ENCODE measurements at places on chromosomes 3 and 15.
A peak's percentile ranks its signal among the peaks of the same experiment; 100 is the strongest.

- no peak overlapping the region for H3K4me3 ChIP-seq
- H3K36me3 ChIP-seq: no peaks in the 10 kb centered on the region
These were observed 44.9 kb upstream of the ZNF385D start for GRCh38 chr3:21795921-21796320.

DNA sequence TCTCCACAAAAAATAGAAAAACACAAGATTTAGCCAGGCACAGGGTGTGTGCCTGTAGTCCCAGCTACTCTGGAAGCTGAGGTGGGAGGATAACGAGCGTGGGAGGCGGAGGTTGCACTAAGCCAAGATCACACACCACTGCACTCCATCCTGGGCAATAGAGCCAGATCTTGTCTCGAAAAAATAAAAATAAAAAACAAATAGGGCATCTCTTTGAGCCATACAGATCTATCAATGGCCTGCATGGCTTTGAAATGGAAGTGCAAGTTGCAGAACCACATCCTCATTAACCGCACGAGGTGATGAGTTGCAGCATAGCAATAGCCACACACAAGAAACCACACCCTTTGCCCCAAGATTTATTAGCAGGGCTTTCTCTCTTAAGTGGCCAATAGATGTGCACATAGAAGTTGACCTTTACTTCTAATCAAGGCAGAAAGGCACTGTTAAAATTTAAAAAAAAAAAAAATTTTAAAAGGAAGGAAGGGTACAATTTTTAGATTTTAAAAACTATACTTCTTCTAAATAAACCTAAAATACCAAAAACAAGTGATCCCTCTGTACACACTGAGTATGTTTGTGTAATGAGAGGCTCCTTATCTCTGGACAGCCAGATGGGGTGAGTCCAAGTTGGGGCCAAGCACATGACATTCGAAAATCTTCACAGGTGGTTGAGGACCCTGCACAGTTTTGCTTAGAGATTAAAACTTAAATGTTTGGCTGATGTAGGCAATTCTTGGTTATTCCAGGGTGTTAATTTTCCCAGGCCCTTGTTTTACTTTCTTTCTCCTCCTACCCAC lies 53.4 kb downstream of the FILIP1L start:
- DNase-seq: no peak
- no peaks in the 10 kb centered on the region for H3K27me3 ChIP-seq
- no peak overlapping the region for H3K4me3 ChIP-seq
- H3K4me1 ChIP-seq: peaks cover 18% of the 10 kb centered on the region

DNA sequence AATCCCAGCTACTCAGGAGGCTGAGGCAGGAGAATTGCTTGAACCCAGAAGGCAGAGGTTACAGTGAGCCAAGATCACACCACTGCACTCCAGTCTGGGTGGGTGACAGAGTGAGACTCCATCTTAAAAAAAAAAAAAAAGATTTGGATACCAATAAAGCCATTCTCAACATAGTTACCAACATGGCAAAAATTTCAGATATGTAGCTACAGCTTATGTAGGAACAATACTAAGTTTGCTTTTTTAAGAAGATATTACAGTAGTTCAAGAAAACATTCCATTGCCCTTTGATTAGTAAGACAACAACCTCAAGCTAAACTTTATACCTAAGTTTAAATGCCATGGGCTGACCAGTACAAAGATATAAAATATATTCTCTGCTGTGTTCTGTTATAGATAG lies 34.4 kb downstream of the ZNF106 start:
- DNase-seq: no peak
- H3K27me3 ChIP-seq: no peaks in the 10 kb centered on the region
- H3K4me3 ChIP-seq: no peak overlapping the region

DNA sequence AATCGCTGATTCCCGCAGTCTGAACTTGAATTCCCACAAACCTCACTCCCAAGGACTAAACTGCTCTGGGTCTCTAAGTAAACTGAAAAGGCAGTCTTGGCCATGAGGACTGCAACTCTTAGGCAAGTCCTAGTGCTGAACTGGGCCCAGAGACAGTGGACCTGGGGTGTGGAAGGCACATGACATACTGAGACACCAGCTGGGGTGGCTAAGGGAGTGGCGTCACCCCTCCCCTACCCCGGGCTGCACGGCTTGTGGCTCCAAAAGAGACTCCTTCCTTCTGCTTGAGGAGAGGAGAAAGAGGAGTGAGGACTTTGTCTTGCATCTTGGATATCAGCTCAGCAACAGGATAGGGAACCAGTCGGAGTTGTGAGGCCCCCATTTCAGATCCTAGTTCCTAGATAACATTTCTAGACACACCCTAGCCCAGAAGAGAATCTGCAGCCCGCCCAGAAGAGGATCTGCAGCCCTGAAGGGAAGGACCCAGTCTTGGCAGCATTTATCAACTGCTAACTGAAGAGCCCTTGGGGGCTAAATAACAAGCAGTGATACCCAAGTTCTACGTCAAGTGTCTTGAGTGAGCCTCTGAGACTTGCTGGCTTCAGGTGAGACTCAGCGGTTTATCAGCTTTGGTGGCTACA lies 110.7 kb upstream of the C3orf80 start:
- no peaks in the 10 kb centered on the region for H3K36me3 ChIP-seq
- H3K27me3 ChIP-seq: peaks cover 10% of the 10 kb centered on the region
- H3K4me3 ChIP-seq: no peak overlapping the region
- DNase-seq: no peak

GRCh38 chr3:152054315-152054714 lies 180.9 kb downstream of the SUCNR1 start:
- H3K27me3 ChIP-seq: peaks cover 1% of the 10 kb centered on the region
- DNase-seq: no peak
- no peak overlapping the region for H3K27ac ChIP-seq
- no peaks in the 10 kb centered on the region for H3K4me1 ChIP-seq

DNA sequence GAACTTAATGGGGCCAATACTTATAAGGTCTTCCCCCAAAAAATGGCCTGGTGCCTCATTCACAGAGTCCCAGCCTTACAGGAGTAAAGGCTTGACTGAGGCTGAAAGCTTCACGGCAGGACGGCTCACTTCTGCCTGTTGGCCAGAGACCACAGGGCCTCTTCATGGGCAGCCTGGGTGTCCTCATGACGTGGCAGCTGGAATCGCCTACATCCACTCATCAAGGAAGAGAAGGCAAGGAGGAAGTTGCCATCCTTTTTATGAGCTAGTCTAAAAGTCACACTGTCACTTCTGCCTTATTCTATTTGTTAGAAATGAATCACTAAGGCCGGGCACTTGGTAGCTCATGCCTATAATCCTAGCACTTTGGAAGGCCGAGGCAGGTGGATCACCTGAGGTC lies 89.3 kb upstream of the DGKG start:
- H3K4me3 ChIP-seq: no peak overlapping the region
- H3K4me1 ChIP-seq: no peaks in the 10 kb centered on the region
- no peaks in the 10 kb centered on the region for H3K36me3 ChIP-seq
- no peak overlapping the region for H3K27ac ChIP-seq
- no peak for DNase-seq

DNA sequence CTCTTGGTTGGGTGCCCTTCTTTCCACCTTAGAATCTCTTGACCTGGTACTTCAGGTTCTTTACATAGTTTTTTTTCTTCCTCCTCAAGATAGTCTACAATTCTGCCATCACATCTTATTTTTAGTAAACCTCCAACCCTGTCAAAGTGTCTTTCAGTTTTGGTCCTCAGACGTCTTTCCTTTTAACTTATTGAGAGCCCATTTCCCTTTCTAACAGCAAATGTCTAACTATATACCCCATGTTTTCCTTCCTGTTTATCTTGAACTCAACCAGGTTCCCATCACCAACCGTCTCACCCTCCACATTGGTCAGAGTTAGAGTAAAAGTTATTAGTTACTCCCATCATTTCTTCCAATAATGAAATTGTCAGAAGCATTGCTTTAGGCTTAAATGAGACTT lies 10.4 kb downstream of the KBTBD12 start:
- H3K27ac ChIP-seq: no peak overlapping the region
- H3K36me3 ChIP-seq: no peaks in the 10 kb centered on the region
- H3K27me3 ChIP-seq: peaks cover 7% of the 10 kb centered on the region
- no peak overlapping the region for H3K4me3 ChIP-seq
- no peak for DNase-seq

GRCh38 chr15:64877435-64877834 lies 34.3 kb upstream of the ANKDD1A start:
- H3K4me1 ChIP-seq: peaks cover 49% of the 10 kb centered on the region
- no peak overlapping the region for H3K27ac ChIP-seq
- DNase-seq: peak; percentile 42

GRCh38 chr3:31178467-31178866 lies 284.0 kb upstream of the GADL1 start:
- no peak overlapping the region for H3K4me3 ChIP-seq
- no peaks in the 10 kb centered on the region for H3K27me3 ChIP-seq
- no peak for DNase-seq
- H3K36me3 ChIP-seq: peaks cover 1% of the 10 kb centered on the region
- H3K27ac ChIP-seq: no peak overlapping the region

DNA sequence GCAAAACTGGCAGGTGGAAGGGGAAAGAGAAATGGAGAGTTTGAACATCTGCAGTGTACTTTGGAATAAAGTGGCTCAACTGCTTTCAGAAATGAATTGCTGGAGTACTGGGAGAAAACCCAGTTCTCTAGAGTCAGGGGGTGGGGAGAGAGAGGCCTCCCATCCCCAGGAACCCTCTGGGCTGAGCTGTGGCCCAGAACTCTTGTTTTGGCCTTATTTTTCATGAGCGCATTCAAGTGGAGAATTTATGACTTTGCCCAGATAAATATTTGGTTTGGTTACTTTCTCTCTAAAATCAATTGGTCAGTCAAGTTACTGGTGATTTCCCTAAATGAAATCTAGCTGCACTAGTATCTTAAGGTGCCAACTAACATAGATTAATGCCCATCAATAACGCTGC lies 28.7 kb upstream of the HACD2 start:
- H3K27ac ChIP-seq: no peak overlapping the region
- H3K4me3 ChIP-seq: no peak overlapping the region
- peaks cover 3% of the 10 kb centered on the region for H3K36me3 ChIP-seq
- H3K27me3 ChIP-seq: no peaks in the 10 kb centered on the region

DNA sequence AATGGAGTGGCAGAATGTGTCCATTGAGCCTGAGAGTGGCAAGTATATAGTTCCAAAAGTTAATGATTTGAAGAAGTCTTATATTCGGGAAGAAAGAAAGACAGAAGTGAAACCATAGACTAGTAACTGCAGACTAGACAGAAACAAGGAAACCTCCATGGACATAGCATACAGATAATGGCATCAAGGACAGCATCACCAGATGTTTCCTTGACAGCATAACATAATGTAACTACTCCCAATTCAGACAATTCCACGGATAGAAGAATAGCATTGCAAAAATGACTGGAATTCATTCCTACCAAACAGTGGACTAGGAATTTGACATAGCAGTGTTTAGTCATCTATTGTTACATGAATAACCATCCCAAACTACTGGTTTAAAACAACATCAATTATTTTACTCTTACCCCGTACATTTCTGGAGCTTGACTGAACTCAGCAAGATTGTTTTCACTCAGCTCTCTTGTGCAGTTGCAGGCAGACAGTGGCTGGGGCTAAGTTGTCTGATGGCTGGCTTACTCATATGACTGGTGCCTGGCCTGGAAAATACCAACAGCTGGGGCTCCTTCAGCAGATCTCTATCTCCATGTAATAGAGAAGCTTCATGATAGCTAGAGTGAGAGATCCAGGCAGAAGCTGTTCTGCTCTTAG lies 109.7 kb upstream of the GADL1 start:
- H3K4me3 ChIP-seq: no peak overlapping the region
- peaks cover 1% of the 10 kb centered on the region for H3K36me3 ChIP-seq
- no peak for DNase-seq
- H3K4me1 ChIP-seq: peaks cover 10% of the 10 kb centered on the region
- H3K27ac ChIP-seq: no peak overlapping the region

DNA sequence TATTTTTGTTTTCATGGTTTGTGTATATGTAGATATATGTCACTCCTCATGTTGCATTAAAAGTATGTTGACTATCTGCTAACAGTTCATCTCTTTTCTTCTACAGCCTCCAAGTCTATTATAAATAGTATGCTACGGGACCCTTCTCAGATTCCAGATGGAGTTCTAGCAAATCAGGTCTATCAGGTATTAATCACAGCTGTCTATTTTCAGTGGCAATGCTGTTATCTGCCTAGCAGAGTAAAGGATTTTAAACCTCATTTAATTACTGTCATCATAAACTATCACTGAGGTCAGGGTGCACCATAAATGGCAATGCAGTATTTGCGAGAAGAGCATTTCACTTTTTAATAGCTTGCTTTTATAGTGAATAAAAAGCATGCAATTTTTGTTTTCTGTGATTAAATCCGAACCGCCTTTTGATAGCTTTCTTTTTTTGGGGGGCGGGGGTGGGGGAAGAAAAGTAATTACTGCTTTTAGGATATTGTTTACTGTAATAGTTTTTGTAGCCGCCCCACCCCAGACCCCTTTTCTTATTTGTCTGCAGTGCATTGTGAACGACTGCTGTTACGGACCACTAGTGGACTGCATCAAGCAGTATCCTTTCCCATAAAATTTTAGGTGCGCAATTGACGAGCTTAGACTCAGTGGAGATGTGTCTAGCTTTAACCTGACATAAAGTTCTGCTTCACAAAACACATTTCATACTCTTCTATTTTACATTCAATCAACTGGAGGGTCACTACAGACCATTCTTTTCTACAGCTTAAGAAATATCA lies 112.3 kb downstream of the CDIN1 start:
- H3K27ac ChIP-seq: no peak overlapping the region
- no peak overlapping the region for H3K4me3 ChIP-seq
- H3K36me3 ChIP-seq: no peaks in the 10 kb centered on the region
- DNase-seq: no peak
- H3K27me3 ChIP-seq: no peaks in the 10 kb centered on the region

DNA sequence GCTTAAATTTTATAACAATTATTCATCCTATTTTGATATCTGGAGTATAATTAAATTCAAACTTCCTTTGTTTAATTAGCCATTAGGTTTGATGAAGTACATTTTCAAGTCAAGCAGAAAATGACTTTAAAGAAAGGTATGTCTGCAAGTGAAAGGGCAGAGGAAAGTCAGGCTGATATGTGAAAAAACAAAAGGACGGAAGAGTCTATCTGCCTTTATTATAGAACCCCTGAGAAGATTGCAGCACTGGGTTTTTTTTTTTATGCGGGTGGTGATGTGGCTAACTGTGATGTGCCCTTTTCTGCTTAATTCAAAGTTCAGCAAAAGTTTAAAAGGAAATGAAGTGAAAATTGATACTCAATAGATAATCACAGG lies 83.2 kb downstream of the COL8A1 start:
- H3K27ac ChIP-seq: no peak overlapping the region
- H3K4me3 ChIP-seq: no peak overlapping the region
- DNase-seq: no peak
- H3K27me3 ChIP-seq: no peaks in the 10 kb centered on the region
- H3K4me1 ChIP-seq: no peaks in the 10 kb centered on the region
- H3K36me3 ChIP-seq: no peaks in the 10 kb centered on the region

DNA sequence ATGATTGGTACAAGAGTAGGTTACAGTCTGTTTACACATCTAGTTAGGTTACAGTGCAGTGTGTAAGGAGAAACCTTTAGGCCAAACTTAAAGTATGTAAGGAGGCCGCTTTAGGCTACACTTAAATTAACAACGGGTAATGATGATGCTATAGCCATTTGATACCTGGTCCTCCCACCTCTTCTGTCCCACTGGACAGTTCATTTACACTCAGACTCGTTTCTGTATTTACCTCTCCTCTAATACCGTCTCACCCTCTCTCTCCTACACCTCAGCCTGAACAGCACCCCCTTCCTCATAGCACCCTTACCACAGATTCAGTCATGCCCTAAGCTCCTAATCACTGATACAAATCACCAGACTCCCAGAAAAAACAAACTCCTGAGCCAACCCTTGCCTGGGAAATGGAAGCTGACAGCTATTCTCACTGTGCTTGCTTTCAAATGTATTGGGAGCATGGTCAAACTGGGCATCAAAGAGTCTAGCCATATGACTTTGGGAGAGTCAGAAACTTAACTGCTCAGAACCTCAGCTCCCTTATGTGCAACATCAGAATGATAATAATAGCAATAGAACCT lies 241.3 kb upstream of the SETMAR start:
- no peaks in the 10 kb centered on the region for H3K27me3 ChIP-seq
- no peaks in the 10 kb centered on the region for H3K4me1 ChIP-seq
- no peaks in the 10 kb centered on the region for H3K36me3 ChIP-seq
- H3K27ac ChIP-seq: no peak overlapping the region

All from activated naive CD4-positive, alpha-beta T cell treated with anti-CD3 and anti-CD28 coated beads, Interleukin-2, amount 10 ng/mL, durations not matched to agents 7 days and 5 days (primary cell).